Activated CD8-positive, alpha-beta T cell treated with anti-CD3 and anti-CD28 coated beads for 36 hours (primary cell): ENCODE measurements at places on chromosomes 7 and 10.
A peak's percentile ranks its signal among the peaks of the same experiment; 100 is the strongest.

GRCh38 chr7:28988810-28989209 is 30.7 kb upstream of the TRIL start:
- DNase-seq: no peak
- H3K4me1 ChIP-seq: no peaks in the 10 kb centered on the region
- no peak overlapping the region for H3K27ac ChIP-seq
- no peaks in the 10 kb centered on the region for H3K36me3 ChIP-seq
- no peak overlapping the region for H3K4me3 ChIP-seq

GRCh38 chr10:72524489-72524888 is 101.4 kb downstream of the MICU1 start:
- no peaks in the 10 kb centered on the region for H3K4me1 ChIP-seq
- no peak overlapping the region for H3K27ac ChIP-seq
- H3K36me3 ChIP-seq: peaks cover 1% of the 10 kb centered on the region
- H3K27me3 ChIP-seq: no peaks in the 10 kb centered on the region
- no peak for DNase-seq
- H3K4me3 ChIP-seq: no peak overlapping the region

- H3K4me1 ChIP-seq: peaks cover 45% of the 10 kb centered on the region
- peak; percentile 99 for DNase-seq
- H3K27ac ChIP-seq: peak within 1 kb of the TSS; percentile 98
- H3K36me3 ChIP-seq: peaks cover 10% of the 10 kb centered on the region
- H3K4me3 ChIP-seq: peak within 1 kb of the TSS; percentile 87
Observed at GRCh38 chr10:110919349-110919931, at the start of gene SHOC2. Gene SHOC2, plus strand, starts transcription at chr10:110919604. Its CDS starts 44,755 bp downstream, at chr10:110964359.

DNA sequence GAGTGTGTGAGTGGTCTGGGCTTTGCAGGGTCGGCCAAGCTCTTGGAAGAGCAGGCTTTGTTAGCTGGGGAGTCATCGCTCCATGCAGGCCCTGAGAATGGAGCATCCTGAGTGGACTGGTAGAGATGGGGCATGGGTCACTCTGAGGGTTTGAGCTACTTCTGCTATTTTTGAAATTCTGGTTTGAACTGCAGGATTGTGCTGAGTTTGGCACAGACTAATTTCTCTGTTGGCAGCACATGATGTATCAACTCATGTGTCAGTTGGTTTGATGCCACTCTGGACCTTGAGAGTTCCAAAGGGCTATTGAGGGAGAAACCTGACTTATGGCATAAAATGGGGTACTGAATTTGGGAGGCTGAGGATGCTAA is 56.3 kb downstream of the LRMDA start:
- peaks cover 3% of the 10 kb centered on the region for H3K27me3 ChIP-seq
- no peaks in the 10 kb centered on the region for H3K4me1 ChIP-seq
- no peak for DNase-seq
- H3K27ac ChIP-seq: no peak overlapping the region
- H3K4me3 ChIP-seq: no peak overlapping the region
- H3K36me3 ChIP-seq: no peaks in the 10 kb centered on the region

DNA sequence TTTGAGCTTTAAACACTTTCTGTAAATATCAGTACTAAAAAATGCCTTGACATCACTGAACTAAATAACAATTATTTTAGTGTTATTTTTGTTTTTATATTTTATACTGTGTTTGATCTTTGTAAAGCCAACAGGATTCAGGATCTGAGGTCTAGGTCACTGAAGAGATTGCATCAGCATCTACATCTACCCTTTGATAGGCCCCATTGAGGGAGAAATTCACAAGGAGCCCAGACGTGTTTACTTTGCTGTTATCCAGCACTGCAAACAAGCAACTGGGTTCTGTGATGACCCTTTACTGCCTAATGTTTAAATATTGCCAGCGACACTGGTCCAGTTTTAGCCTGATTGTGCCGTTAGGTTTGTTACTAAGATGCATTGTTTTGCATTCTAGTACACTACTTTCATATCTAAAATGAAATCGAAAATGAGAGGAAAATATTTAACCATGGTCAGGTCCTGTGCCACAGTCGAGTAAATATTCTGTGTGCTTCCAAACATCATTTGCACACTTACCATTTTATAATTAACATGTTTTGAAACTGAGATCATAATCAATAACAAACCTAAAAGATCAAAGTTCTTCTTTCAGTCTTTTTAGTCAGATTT is 48.7 kb downstream of the SP8 start:
- no peaks in the 10 kb centered on the region for H3K36me3 ChIP-seq
- no peak overlapping the region for H3K27ac ChIP-seq
- no peak overlapping the region for H3K4me3 ChIP-seq
- H3K4me1 ChIP-seq: no peaks in the 10 kb centered on the region
- peaks cover 2% of the 10 kb centered on the region for H3K27me3 ChIP-seq

DNA sequence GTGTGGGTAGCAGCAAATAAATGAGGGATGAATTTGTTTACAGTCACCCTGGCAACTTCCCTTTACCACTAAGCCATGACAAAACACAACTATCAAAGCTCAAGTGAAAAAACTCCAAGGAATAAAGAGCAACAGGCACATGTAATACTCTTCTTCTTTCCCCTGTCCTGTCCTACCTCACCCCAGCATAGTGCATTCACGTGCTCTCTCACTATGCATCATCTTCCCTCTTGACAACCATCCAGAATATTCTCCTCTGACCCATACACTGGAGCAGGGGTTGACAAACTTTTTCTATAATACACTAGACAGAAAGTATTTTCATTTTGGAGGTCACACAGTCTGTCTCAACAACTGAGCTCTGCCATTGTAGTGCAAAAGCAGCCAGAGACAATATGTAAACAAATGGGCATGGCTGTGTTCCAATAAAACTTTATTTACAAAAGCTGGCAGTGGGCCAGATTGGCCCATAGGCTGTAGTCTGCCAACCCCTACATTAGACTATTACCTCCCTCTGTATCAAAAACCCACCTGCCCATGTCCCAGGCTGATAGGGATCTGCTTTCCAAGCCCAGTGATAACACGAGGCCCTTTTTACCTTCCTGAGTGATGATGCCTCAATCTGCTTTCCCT is 354.5 kb downstream of the FGFR2 start:
- H3K27me3 ChIP-seq: peaks cover 6% of the 10 kb centered on the region
- no peaks in the 10 kb centered on the region for H3K4me1 ChIP-seq
- DNase-seq: no peak
- H3K4me3 ChIP-seq: no peak overlapping the region

DNA sequence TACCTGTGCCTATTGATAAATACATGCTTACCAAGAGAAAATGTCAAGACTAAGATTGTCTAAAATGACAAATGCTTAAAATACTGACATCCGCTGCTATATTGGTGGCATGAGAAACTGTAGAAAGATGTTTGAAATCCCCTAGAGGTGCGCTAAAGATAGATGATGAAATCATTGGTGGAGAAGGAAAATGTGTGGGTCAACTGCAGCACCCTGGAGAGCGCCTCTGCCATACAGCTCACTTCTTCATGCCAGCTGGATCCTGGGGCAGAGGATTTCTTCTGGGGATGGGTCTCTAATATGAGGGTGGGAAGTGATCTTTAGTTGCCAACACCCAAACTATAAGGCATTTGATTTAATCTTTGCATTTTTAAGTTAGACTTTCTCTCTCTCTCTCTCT is 680.4 kb upstream of the POM121L12 start:
- H3K4me3 ChIP-seq: no peak overlapping the region
- H3K27me3 ChIP-seq: no peaks in the 10 kb centered on the region
- H3K27ac ChIP-seq: no peak overlapping the region
- H3K4me1 ChIP-seq: no peaks in the 10 kb centered on the region
- DNase-seq: no peak

- no peak for DNase-seq
- H3K4me1 ChIP-seq: no peaks in the 10 kb centered on the region
- no peak overlapping the region for H3K27ac ChIP-seq
- no peaks in the 10 kb centered on the region for H3K36me3 ChIP-seq
- H3K4me3 ChIP-seq: no peak overlapping the region
- peaks cover 11% of the 10 kb centered on the region for H3K27me3 ChIP-seq
Observed at GRCh38 chr10:1556496-1556895, 180.8 kb downstream of the ADARB2 start.
